Psoas muscle (tissue), 8 donors: ENCODE measurements at places on chromosomes 1 and 21. TPM values are rescaled to one million over a fixed set of nuclear protein-coding genes. Genes with fewer than 3 reads are reported as not detected.

MYBPHL gene
- 2.0 TPM for total RNA-seq

TFF2 gene
- total RNA-seq: not detected

DNALI1 gene
- total RNA-seq: 1.2 TPM

RSPH1 gene
- total RNA-seq: not detected

AMY2A gene
- not detected for total RNA-seq

FOXO6 gene
- 1.7 TPM for total RNA-seq

GPA33 gene
- 2.2 TPM for total RNA-seq

DNA sequence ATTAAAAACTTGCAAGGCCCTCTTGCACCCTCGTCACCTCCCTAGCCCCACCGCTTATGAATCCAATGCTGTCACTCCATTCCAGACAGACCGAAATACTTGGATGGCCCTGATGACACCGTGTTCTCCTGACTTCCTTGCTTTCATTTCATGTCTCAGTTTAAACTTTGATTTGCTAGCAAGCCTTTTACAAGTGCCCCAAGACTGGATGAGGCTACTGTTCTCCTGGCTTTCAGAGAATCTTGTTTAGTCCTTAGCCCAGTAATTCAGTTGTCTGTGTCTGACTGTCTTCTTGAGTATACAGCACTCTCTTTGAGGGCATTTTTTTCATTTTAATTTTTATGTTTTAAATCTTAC lies 824 bp upstream of the IFI44L start:
- DNase-seq: no peak

- DNase-seq: peak; percentile 83
Measured at GRCh38 chr1:233326811-233327650, 493 bp upstream of the MAP3K21 start.

- no peak for DNase-seq
Measured at GRCh38 chr1:215458562-215458961, 108.5 kb upstream of the KCTD3 start.

DNA sequence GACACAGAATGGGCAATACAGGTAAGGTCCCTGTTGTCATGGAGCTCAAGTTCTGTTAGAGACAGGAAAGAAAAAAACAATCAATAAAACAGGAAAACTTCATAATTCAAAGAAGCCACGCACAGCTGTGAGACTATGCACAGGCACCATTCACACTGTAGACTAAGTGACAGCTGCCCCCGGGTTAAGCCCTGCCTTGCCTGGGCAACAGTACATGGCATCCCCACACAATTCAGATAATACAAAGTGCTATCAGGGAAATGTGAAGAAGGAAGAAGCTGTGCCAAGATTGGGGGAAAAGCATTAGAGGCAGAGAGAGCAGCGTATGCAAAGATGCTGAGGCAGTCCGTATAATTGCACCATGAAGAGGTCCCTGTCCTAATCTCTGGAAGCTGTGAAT lies 9.0 kb upstream of the KCNE2 start:
- DNase-seq: no peak

- no peak for DNase-seq
Measured at GRCh38 chr1:152034324-152034653, 2.5 kb downstream of the S100A11 start.

DNA sequence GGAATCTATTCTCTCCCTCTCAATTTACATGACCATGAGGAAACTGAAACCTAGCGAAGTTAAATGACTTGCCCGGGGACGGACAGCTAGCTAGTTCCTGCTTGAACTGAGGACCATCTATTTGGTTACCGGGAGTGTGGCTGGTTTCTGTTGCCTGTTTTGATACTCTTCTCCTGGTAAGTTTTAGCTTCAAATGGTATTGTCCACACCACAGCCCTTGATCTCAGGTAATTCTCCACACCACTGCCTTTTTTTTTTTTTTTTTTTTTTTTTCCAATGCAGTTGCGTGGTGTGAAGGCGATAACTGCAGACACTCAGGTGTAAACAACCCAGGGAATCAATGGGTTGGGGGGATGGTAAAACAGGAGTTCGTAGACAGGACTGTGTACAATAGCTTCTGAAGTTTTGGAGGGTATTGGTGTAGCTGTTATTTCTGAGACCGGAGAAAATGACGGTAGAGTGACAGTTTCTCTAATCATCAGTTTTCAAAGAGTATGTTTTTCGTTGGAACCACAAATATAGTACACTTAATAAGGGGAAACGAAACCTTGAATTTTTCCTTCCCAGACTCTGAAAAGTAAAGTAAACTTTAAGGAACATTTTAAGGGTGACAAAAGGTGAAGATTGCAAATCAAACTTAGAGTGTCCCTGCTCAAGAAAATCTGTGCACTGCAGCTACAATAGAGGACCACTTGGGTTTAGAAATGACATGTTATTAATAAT lies 125.3 kb upstream of the CACYBP start:
- no peak for DNase-seq

DNA sequence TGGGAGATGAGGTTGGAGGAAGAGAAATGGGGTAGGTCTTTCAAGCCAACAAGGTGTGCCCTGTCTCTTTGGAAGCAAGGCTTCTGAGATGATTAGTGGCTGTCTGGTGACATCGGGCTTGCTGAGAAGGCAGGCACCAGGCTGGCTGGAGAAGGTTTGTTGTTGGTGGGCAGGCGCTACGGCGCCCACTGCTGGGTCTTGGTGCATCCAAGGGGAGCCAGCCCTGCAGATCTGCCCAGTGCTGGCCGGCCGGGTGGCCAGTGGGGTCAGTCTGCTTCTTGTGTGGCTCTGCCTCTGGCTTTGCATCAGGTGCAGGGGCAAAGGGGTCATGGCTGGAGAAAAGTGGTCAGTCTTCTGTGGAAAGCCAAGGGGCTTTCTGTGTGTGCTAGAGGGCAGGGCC lies 126.2 kb downstream of the TLR5 start:
- DNase-seq: no peak

- DNase-seq: no peak
Measured at GRCh38 chr21:40714536-40714935, 132.4 kb downstream of the DSCAM start.

DNA sequence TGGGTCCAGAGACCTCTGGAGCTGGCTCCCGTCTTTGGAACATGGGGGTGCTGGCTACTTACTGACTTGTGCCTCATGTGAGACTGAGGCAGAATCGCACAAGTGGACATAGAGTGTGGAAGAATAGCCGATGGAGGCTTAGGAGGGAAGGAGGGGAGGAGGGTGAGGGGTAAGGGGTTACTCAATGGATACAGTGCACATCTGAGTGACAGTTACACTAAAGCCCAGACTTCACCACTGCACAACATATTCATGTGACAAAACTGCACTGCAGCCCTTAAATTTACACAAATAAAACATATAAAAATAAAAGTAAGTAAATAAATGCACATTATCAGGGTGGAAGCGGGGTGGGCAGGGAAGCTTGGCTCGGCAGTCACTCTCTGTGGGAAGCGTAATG lies 197.7 kb upstream of the RAB4A start:
- no peak for DNase-seq

DNA sequence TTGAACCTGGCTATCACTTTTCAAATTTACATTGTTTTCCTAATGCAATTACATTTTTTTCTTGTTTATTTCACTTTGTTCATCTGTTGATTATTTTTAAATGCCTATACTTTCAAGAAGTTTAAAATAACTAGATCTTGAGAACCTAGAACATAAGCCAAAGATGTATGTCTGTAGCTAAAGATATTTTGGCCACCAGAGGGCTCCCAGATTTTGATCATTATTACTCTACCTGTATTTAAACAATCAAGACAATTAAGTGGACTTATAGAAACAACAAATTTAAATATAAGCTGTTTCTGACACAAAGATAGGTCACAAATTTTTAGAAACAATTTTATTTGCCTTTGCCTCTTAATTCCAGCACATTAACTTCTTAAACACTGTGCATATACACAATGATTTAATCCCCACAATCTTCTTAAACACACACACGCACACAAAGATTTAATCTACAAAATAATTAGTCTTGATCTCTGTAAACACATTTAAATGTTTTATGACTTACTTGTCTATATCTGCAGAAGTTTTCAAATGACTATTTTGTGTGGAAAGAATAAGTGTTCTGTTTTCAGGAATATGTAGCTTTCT lies 380.0 kb downstream of the DSCAM start:
- DNase-seq: no peak

DNA sequence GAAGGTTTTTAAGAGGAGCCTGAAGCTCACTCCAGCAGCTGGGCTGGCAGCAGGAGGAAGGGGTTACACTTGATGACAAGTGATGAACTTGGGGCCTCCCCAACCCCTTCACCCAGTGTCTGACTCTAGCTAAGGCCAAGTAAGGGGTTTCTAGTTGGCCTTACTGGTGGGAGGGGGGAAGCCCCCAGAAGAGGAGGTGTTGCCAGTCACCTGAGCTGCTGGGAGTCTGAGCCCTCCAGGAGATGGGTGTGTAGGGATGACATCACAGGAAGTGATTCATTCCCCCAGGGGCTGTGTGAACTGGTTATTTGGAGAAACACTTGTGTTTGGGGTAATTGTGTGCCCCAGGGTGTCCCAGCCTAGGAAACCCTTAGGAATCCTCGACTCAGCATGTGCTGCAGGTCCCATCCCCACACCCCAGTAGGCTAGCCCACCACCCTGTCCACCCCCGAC lies 3.1 kb downstream of the PADI1 start:
- peak; percentile 23 for DNase-seq

DNA sequence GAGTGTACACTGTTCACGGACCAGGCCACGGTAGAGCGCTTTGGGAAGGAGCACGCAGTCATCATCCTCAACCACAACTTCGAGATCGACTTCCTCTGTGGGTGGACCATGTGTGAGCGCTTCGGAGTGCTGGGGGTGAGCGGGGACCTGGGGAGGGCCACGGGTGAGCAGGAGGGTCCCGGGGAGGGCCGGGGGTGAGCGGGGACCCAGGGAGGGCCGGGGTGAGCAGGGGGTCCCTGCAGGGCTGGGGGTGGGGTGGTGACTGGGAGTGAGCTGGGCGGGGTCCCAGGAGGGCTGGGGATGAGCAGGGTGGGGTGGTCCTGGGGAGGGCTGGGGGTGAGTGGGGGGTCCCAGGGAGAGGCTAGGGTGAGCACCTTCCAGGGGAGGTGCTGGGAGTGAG lies 44.1 kb upstream of the TRAPPC10 start:
- no peak for DNase-seq

DNA sequence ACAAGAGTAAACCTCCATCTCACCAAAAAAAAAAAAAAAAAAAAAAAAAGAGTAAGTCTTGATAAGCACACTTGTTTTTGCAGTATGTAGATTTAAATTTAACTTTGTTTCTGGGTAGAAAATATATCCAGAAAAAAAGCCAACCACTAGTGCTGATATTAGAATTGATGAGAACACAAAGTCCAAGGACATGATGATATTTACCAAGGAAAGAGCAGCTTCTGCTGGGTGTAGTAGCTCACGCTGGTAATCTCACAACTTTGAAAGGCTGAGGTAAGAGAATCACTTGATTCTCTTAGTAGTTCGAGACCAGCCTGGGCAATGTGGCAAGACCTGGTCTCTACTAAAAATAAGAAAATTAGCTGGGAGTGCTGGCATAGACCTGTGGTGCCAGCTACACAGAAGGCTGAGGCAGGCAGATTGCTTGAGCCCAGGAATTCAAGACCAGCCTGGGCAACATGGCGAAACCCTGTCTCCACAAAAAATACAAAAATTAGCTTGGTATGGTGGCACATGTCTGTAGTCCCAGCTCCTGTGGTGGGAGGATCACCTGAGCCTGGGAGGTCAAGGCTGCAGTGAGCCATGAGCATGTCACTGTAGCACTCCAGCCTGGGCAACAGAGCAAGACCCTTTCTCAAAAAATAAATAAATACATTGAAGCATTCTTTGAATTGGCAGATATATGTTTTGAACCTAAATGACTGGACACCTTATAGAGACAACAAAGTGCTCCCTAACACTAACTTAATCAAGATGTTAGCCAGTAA lies 63.6 kb upstream of the CACYBP start:
- no peak for DNase-seq

DNA sequence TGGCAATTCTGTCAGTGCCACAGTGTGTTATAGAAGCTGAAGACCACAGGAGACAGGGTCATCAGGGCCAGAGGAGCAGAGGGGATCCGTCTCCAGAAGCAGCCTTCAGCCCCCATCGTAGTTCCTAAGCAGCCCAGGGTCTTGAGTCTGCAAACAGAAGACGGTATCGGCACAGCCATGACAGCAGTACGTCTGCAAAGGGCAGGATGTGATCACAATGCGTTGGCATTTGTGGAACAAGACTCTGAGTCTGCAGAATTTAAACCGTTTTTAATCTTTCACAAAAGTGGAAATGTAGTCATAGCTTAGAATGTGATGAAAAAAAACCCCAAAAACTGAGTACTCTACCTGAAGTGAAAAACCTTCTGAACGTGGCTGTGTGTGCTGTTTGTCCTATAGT lies 44.0 kb upstream of the SCCPDH start:
- DNase-seq: no peak

DNA sequence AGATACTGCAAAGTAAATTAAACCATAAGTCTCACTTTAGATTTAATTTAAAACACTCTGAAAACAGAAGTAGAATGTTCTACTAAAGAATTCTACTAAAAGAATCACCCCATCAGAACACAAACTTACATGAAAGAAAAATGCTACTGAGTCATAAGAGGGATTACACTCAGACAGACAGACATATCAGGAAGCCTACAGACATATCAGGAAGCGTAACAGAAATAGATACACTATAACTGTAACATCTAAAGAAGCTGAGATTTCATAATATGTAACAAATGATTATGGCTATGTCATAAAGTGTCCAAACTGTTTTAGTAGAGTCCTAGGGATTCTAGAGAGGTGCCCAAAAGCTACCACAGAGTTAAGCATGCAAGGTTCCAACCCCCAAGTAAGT lies 23.9 kb downstream of the FOXJ3 start:
- no peak for DNase-seq

DNA sequence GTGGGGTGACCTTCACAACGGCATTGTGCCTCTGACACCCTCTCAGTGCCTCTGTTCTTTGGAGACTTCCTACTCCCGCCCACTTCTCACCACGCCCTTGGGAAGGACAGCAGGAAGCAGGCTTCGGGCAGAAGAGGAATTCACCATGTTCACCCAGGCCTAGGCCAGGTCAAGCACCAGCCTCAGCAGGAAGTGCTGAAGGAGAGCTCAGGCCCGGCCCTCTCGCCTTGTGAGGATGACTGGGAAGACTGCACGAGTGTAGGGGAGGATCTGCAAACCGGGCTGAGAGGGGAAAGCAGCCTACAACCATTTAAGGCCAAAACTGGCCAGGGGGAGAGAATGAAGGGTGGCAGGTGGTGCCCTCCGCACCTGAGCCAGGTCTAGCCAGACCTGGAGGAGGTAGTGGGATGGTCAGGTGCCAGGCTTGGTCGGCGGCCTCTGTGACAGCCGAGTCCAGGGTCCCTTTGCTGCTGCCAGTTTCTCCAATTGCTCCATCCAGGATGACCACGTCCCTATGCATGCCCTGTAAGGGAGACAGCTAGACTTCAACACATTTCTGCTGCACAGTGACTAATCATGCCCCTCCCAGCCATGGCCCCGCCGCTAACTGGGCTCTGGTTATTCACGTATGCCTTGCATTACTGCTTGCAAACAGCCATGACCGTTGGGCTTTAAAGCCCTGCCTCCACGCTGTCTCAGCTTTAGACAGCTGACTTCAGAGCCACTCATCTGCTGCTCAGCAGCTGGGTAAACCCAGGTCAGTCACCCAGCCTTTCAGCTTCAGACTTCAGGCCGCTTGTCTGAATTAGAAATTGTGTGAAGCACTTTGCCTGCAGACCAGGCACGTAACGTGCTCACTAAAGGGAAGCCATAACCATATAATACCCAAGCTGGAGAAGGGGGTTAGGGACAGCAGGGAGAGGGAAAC lies 8.9 kb downstream of the MRTO4 start:
- no peak for DNase-seq

GRCh38 chr1:12809933-12810332 lies 18.7 kb downstream of the PRAMEF1 start:
- no peak for DNase-seq
